Thymus (tissue), 14 donors: ENCODE measurements at places on chromosomes 5 and 9. TPM values are rescaled to one million over a fixed set of nuclear protein-coding genes. Genes with fewer than 3 reads are reported as not detected.

The P4HA2 gene
- total RNA-seq, result 16.5 TPM

DNA sequence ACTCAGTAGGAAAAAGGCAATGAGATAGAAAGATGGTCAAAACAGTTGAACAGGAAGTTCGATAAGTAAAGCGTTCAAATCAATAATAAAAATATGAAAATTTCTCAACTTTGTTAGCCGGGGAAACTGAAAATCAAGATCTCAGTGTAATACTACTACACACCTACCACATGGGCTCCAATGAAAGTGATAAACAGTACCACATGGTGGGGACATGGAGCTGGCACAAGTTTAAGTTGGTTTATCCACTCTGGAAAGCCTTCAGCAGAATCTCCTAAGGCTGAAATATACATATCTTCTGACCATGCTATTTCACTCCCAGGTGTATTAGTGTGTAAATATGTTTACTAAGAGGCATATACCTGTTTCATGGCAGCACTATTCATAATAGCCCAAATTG is 126.8 kb downstream of the NXNL2 start:
- no peak overlapping the region for H3K27ac ChIP-seq
- H3K4me1 ChIP-seq, result no peaks in the 10 kb centered on the region
- no peaks in the 10 kb centered on the region for H3K36me3 ChIP-seq
- DNase-seq, result no peak
- no peaks in the 10 kb centered on the region for H3K27me3 ChIP-seq
- H3K4me3 ChIP-seq, result no peak overlapping the region

- no peaks in the 10 kb centered on the region for H3K36me3 ChIP-seq
- no peak overlapping the region for H3K4me3 ChIP-seq
- no peaks in the 10 kb centered on the region for H3K4me1 ChIP-seq
- H3K27me3 ChIP-seq, result no peaks in the 10 kb centered on the region
- no peak overlapping the region for H3K27ac ChIP-seq
These were observed 327.5 kb downstream of the EDIL3 start for GRCh38 chr5:84057211-84057610.

DNA sequence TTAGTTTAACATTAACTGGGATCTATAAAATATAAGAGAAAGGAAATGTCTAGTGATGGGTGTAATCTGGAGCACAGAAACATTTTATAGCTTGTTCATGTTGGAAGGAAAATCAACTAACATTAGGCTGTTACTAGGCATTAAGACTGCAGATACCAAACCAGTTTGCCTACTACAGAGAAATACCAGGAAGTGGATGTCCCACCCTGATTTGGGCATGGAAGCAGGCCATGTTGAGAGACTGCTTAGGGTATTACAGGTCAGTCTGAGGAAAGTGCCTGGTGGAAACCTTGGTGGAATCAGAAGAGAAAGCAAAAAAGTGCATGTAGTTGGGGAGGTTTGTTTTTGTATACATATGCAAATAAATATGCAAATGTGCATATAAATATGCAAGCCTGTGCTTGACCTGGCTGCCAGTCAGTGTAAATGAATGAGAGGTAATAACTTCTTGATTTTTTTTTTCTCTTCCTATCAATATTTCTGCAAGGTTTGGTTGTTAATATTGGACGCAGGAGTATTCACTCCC is 9.6 kb upstream of the CCDC112 start:
- DNase-seq, result no peak
- H3K4me1 ChIP-seq, result no peaks in the 10 kb centered on the region
- no peaks in the 10 kb centered on the region for H3K36me3 ChIP-seq
- no peak overlapping the region for H3K4me3 ChIP-seq

- no peak overlapping the region for H3K27ac ChIP-seq
- H3K4me1 ChIP-seq, result no peaks in the 10 kb centered on the region
- DNase-seq, result no peak
- H3K4me3 ChIP-seq, result no peak overlapping the region
- no peaks in the 10 kb centered on the region for H3K27me3 ChIP-seq
These were observed 57.0 kb downstream of the ECPAS start for GRCh38 chr9:111427186-111427585.

GRCh38 chr5:65413822-65414221 is 67.9 kb downstream of the ADAMTS6 start:
- no peaks in the 10 kb centered on the region for H3K36me3 ChIP-seq
- DNase-seq, result no peak
- H3K4me3 ChIP-seq, result no peak overlapping the region
- H3K27ac ChIP-seq, result no peak overlapping the region
- no peaks in the 10 kb centered on the region for H3K27me3 ChIP-seq
- no peaks in the 10 kb centered on the region for H3K4me1 ChIP-seq

GRCh38 chr5:55675119-55675518 is 37.0 kb downstream of the SLC38A9 start:
- no peaks in the 10 kb centered on the region for H3K4me1 ChIP-seq
- H3K27me3 ChIP-seq, result no peaks in the 10 kb centered on the region
- DNase-seq, result no peak
- no peak overlapping the region for H3K4me3 ChIP-seq
- H3K27ac ChIP-seq, result no peak overlapping the region

- H3K27ac ChIP-seq, result no peak overlapping the region
- H3K27me3 ChIP-seq, result no peaks in the 10 kb centered on the region
- no peak for DNase-seq
- H3K4me1 ChIP-seq, result no peaks in the 10 kb centered on the region
- H3K4me3 ChIP-seq, result no peak overlapping the region
These were observed 56.3 kb downstream of the SLF1 start for GRCh38 chr5:94674490-94675382.
